ENCODE measurements at places on chromosomes 5 and 9.
A peak's percentile ranks its signal among the peaks of the same experiment; 100 is the strongest.

- H3K4me3 ChIP-seq, result no peak overlapping the region
- no peaks in the 10 kb centered on the region for H3K36me3 ChIP-seq
- no peak overlapping the region for H3K27ac ChIP-seq
- no peaks in the 10 kb centered on the region for H3K27me3 ChIP-seq
- no peak for DNase-seq
Measured at GRCh38 chr9:24776226-24776625, 230.5 kb upstream of the IZUMO3 start.

- no peaks in the 10 kb centered on the region for H3K36me3 ChIP-seq
- H3K4me1 ChIP-seq, result peaks cover 8% of the 10 kb centered on the region
- no peak for DNase-seq
- H3K27ac ChIP-seq, result no peak overlapping the region
Measured at GRCh38 chr5:35765921-35766320, 90.8 kb upstream of the IL7R start.

- H3K36me3 ChIP-seq, result no peaks in the 10 kb centered on the region
- H3K27ac ChIP-seq, result no peak overlapping the region
- no peaks in the 10 kb centered on the region for H3K4me1 ChIP-seq
- H3K27me3 ChIP-seq, result no peaks in the 10 kb centered on the region
Measured at GRCh38 chr5:135240283-135240633, 158.8 kb downstream of the MACROH2A1 start.

DNA sequence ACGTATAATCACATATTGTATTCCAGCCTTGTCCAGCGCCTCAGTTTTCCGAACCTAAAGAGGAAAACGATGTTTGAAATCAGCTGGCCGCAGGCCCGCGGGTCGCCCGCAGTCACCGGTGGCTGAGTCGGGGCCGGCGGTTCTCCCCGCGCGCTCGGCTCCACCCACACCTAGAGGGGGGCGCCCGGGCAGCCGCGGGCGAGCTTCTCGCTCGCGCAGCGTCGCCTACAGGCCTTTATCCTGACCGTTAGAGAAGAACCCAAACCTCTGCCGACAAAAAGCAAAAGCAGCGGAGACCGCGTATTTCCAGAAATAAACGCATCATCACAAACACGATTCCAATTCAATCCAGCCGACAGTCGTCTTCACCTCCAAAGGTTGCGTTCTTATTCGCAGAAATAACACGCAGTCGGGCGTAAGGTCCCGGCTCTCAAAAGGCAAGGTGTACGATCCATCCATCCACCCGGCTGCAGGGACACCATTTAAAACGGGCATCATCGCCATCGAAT is 725 bp upstream of the NIPBL start:
- peaks cover 45% of the 10 kb centered on the region for H3K4me1 ChIP-seq
- H3K4me3 ChIP-seq, result peak overlapping the region; percentile 71
- H3K27me3 ChIP-seq, result no peaks in the 10 kb centered on the region
- DNase-seq, result peak; percentile 83

GRCh38 chr9:131045300-131046092 is 36.5 kb downstream of the LAMC3 start:
- peaks cover 23% of the 10 kb centered on the region for H3K27me3 ChIP-seq
- no peak overlapping the region for H3K27ac ChIP-seq
- H3K4me1 ChIP-seq, result peaks cover 4% of the 10 kb centered on the region
- no peak overlapping the region for H3K4me3 ChIP-seq
- DNase-seq, result no peak
- no peaks in the 10 kb centered on the region for H3K36me3 ChIP-seq

DNA sequence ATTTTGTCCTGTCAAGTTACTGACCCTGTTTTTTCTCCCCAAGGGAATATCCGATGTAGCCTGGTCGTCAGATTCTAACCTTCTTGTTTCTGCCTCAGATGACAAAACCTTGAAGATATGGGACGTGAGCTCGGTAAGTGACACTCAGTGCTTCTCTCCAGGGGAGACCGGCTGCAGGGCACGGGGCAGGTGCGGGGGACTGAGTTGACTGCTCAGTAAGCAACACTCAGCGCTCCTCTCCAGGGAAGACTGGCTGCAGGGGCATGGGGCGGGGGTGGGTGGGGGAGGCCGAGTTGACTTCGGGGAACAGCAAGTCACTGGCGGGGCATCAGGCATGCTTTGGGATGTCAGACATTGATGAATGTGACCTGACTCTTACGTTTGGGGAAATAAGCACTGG is 6.0 kb downstream of the WDR5 start:
- no peaks in the 10 kb centered on the region for H3K27me3 ChIP-seq
- no peak overlapping the region for H3K27ac ChIP-seq
- H3K36me3 ChIP-seq, result peaks cover 22% of the 10 kb centered on the region
- H3K4me3 ChIP-seq, result no peak overlapping the region
- no peak for DNase-seq
- peaks cover 22% of the 10 kb centered on the region for H3K4me1 ChIP-seq

DNA sequence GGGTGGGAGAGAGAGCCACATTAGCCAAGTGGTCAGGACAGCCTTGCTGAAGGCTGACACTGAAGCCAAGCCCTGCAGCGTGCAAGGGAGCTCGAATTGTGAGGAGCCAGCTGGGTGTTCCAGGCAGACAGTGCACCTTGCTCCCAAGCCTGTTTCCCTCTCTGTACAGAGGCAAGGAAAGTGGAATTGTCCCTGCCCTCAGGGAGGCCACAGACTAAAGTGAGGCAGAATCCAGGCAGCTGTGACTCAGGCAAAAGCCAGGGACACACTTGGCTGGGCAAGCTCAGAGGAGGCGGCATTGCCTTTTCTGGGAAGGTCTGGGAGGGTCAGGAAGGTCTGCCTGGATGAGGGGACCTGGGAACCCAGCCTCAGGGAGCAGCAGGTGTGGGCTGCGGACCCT is 50.2 kb upstream of the LMX1B start:
- no peaks in the 10 kb centered on the region for H3K4me1 ChIP-seq
- no peak overlapping the region for H3K27ac ChIP-seq
- no peak overlapping the region for H3K4me3 ChIP-seq
- H3K27me3 ChIP-seq, result peaks cover 3% of the 10 kb centered on the region

GRCh38 chr9:82109626-82110025 is 121.1 kb downstream of the SPATA31D1 start:
- no peak overlapping the region for H3K27ac ChIP-seq
- H3K27me3 ChIP-seq, result no peaks in the 10 kb centered on the region
- no peaks in the 10 kb centered on the region for H3K4me1 ChIP-seq
- H3K4me3 ChIP-seq, result no peak overlapping the region
- H3K36me3 ChIP-seq, result no peaks in the 10 kb centered on the region

GRCh38 chr9:71602652-71603051 is 165.7 kb downstream of the CEMIP2 start:
- H3K27ac ChIP-seq, result no peak overlapping the region
- no peak overlapping the region for H3K4me3 ChIP-seq
- no peaks in the 10 kb centered on the region for H3K4me1 ChIP-seq
- H3K27me3 ChIP-seq, result no peaks in the 10 kb centered on the region
- DNase-seq, result no peak
- H3K36me3 ChIP-seq, result no peaks in the 10 kb centered on the region

- no peak overlapping the region for H3K4me3 ChIP-seq
- no peaks in the 10 kb centered on the region for H3K27me3 ChIP-seq
- DNase-seq, result no peak
- H3K27ac ChIP-seq, result no peak overlapping the region
- no peaks in the 10 kb centered on the region for H3K4me1 ChIP-seq
- no peaks in the 10 kb centered on the region for H3K36me3 ChIP-seq
Measured at GRCh38 chr5:143073766-143074165, 303.6 kb downstream of the ARHGAP26 start.

- no peak overlapping the region for H3K27ac ChIP-seq
- H3K27me3 ChIP-seq, result no peaks in the 10 kb centered on the region
- DNase-seq, result no peak
Measured at GRCh38 chr9:34540827-34541226, 18.0 kb upstream of the ENHO start.

- no peaks in the 10 kb centered on the region for H3K27me3 ChIP-seq
- H3K4me3 ChIP-seq, result no peak overlapping the region
- H3K4me1 ChIP-seq, result no peaks in the 10 kb centered on the region
- no peaks in the 10 kb centered on the region for H3K36me3 ChIP-seq
Measured at GRCh38 chr5:66653325-66653724, 57.1 kb downstream of the MAST4 start.

GRCh38 chr5:91591076-91591475 is 208.0 kb upstream of the ARRDC3 start:
- H3K4me1 ChIP-seq, result no peaks in the 10 kb centered on the region
- H3K4me3 ChIP-seq, result no peak overlapping the region
- H3K36me3 ChIP-seq, result no peaks in the 10 kb centered on the region
- H3K27me3 ChIP-seq, result no peaks in the 10 kb centered on the region

DNA sequence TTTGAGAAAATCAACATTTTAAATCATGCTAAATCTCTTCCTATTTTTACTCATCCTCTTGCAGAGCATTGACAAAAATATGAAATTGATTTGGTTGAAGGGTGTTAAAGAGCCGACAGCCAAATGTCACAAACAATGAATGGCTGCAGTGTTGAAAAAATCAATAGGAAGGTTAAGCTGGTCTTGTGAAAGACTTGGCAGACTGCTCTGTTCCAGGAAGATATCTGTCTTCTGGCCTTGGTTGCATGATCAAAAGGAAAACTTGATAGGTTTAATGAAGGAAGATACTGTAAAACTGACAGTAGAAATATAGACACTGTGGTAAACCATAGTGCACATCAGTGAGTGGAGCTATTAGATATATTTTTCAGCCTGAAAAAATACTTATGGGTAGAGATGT is 103.6 kb downstream of the PBX3 start:
- no peaks in the 10 kb centered on the region for H3K27me3 ChIP-seq
- H3K36me3 ChIP-seq, result no peaks in the 10 kb centered on the region

DNA sequence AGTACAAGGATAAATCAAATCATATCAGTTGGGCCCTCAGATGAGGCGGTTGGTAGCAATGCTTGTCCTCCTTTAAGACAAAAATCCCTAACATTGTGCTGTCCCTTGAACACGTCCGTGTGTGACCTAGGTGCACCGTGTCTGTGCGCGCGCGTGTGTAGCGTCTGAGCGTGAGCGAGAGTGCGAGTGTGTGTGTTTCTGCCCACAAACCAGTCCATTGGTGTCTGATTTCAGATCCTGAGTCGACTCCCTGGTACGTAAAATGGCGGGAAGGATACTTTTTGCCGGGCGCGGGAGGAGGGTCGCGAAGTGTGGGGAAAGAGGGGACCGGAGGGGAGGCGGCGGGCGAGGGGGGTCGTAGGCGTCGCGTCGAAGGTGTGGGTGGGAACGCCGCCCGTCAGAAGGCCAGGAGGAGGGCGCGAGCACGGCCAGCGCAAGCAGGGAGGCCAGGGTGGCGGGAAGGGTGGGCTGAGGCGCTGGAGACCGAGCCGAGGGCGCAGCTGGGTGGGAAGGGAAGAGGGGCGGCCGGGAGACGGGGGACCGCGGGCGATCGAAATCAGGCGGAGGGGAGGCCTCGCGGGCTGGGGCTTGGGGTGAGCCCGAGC is 8.9 kb downstream of the OTP start:
- H3K27ac ChIP-seq, result no peak overlapping the region
- H3K27me3 ChIP-seq, result peaks cover 63% of the 10 kb centered on the region
- no peak for DNase-seq
- H3K4me1 ChIP-seq, result peaks cover 17% of the 10 kb centered on the region
- H3K4me3 ChIP-seq, result no peak overlapping the region

DNA sequence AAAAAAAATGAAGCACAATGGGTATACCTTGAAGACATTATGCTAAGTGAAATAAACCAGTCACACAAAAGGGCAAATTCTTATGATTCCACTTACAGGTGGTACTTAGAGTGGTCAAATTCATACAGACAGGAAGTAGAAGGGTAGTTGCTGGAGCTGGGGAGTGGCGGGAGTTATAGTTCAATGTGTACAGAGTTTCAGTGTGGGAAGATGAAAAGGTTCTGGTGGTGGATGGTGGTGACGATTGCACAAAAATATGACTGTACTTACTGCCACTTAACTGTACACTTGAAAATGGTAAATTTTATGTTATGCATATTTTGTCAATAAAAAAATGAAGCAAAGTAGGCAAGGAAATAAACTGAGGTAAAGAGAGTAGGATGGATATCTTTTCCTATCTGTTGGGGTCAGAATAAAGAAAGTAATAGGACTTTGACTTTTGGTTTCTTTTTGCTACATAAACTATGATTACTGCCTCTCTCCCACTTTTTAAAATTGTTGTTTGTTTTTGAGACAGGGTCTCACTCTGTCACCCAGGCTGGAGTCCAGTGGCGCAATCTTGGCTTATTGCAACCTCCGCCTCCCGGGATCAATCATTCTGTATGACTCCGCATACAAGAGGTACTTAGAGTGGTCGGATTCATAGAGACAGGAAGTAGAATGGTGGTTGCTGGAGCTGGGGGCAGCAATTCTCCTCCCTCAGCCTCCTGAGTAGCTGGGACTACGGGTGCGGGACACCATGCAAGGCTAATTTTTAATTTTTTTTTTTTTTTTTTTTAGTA is 4.0 kb upstream of the PSAT1 start:
- H3K4me1 ChIP-seq, result peaks cover 4% of the 10 kb centered on the region
- peak; percentile 12 for DNase-seq
- no peaks in the 10 kb centered on the region for H3K36me3 ChIP-seq
- H3K27ac ChIP-seq, result no peak overlapping the region
- peak overlapping the region; percentile 27 for H3K4me3 ChIP-seq

DNA sequence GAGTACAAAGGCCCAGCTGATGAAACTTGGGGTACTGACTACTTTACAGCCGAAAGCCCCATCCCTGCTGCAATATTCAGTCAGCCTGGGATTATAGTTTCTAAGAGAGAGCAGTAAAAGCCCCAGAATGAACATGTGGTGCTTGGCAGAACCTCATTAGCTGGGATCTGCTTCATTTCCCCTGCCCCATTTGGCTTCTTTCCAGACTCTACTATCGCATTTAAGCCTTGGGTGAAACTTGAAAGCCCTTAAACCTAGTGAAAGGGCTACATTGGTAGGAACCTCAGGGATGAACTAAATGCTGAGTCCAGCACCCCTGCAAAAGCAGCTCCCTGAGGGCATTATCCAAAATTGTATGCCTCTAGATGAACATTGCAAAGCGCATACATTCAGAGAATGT is 631.1 kb downstream of the ACTL7B start:
- H3K4me3 ChIP-seq, result no peak overlapping the region
- H3K27ac ChIP-seq, result no peak overlapping the region
- H3K27me3 ChIP-seq, result no peaks in the 10 kb centered on the region
- no peaks in the 10 kb centered on the region for H3K36me3 ChIP-seq
- no peaks in the 10 kb centered on the region for H3K4me1 ChIP-seq

DNA sequence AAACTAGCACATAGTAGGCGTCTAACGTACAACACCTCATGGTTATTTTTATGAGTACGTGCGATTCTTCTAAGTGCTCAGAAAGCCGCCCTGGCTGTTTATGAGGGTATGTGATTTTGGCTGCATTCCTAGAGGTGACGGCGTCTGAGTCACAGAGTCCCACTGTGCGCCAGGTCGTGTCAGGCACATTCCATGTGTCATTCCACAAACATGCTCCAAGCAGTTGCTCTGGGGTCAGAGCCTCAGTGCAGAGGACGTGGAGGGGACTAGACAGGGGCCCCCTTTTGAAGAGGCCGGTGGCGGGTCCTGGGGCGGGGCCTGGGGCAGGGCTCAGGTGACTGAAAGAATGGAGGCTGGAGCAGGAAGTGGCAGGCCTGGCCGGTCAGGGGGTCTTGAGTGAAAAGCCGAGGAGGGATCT is 51.9 kb downstream of the NEK6 start:
- no peaks in the 10 kb centered on the region for H3K36me3 ChIP-seq
- no peak overlapping the region for H3K4me3 ChIP-seq
- H3K27me3 ChIP-seq, result no peaks in the 10 kb centered on the region
- DNase-seq, result no peak
